Regular cardiac myocyte (primary cell): ENCODE measurements at places on chromosomes 6 and 20. TPM values are rescaled to one million over a fixed set of nuclear protein-coding genes. Genes with fewer than 3 reads are reported as not detected.

The CD93 gene
- 2.8 and 3.1 TPM in 2 replicates for total RNA-seq

The EPHA7 gene
- 0.28 and 1.3 TPM in 2 replicates for total RNA-seq

The PSMB8 gene
- total RNA-seq: 29.0 and 54.6 TPM in 2 replicates

The ISM1 gene
- total RNA-seq: not detected in 2 replicates

The SFTA2 gene
- not detected in 2 replicates for total RNA-seq
